ENCODE measurements at places on chromosomes 4 and X.

GRCh38 chr4:53782458-53782845, 191.2 kb upstream of the LNX1 start:
- no peak for DNase-seq

DNA sequence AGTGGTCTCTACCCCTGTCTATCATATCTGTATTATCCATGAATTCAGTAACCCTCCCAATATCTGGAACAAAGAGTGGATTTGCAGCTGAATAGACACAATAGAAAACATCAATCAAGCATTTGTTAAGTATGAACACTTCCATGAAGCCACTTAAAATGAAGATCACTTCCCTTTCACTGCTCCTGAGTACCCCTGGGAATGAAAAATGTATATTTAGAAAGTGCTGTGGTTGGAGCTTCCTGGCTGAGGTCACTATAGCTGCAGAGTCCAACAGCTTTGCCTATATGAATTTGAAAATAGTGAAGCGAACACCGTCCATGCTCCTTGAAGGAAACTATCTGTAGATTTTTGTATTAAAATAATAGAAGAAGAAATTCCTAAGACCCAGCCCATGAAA, 227.0 kb downstream of the DTHD1 start:
- no peak for DNase-seq

DNA sequence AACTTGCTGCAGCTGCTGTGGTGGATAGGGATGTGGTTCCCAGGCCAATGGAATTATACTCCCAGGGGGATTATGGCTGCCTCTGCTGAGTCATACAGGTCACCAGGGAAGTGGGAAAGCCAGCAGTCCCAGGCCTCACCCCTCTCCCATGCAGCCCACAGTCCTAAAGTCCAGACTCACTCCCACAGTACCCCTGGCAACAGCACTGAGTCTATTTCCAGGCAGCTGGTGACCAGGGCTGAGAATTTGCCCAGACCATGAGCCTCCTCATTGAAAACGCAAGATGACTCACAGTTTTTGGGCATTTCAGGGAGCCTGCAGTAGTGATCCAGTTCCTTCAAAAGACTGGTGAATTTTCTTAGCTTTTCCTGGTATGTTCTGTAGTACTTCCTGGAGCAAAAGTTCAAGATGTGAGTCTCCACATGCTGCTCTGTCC, 137.6 kb downstream of the NPNT start:
- no peak for DNase-seq

DNA sequence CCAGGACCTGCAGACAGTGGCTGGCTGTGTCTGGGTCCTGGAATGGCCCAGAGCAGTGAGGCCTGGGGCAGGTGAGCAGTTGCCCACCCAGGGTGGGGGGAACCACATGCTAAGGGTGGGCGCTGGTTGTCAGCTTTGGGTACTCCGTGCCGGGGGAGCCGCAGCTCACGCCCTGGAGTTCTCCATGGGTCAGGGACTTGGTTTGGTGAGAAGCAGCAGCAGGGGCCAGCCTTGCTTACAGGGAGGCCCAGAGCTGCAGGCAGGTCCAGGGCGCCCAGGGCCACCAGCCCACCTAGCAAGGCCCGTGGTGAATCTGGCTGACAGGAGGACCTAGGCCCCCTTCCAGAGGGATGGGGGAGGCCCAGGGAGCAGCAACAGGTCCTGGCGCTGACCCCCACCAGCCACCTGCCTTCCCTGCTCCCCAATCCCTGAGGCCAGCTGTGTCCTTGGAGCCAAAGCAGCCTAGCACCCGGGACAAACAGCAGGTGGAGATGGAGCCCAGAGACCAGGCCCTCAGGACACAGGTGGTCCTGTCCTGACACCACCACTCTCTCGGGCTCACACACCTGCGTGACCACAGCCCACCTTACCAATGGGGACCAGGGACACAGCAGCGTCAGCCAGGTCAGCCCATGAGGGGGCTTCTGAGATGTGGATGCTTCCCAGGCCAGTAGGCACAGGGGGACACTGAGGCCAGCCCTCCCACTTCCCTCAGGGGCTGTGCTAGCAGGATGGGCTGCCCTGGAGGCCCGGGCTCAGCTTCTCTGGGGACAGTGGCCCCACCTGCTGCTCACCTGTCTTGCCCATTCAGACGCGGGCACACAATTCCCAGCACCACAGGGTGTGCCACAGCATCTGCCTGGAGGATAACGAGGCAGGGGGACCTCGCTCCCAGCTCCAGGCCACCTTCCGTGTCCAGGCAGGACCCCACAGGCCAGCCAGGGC, 3.5 kb downstream of the MXD4 start:
- no peak for DNase-seq
